OCI-LY7 (cell line): ENCODE measurements at places on chromosomes 13 and 19. TPM values are rescaled to one million over a fixed set of nuclear protein-coding genes. Genes with fewer than 3 reads are reported as not detected.

Gene SYCN
- not detected in 2 replicates for total RNA-seq

DNA sequence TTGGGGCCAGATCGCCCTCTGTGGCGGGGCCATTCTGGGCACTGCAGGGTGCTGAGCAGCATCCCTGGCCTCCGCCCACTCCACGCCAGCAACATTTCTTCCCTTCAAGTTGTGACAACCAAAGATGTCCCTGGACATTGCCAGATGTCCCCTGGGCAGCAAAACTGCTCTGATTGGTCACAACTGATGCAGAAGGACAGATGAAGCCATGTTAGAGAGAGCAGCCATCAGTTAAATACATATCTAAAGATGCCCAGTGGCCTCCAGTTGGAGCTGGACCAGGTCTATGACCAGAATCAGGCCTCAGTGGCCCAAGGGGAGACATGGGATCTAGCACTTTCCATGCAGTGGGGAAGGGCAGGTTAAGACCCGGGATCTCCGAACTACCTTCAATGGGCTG lies 125.7 kb downstream of the PTPRS start:
- no peak for DNase-seq

Gene CEACAM20
- total RNA-seq = not detected in 2 replicates

Gene KLK7
- not detected in 2 replicates for total RNA-seq

GRCh38 chr13:20997301-20998161 lies 63.9 kb downstream of the LATS2 start:
- no peak for DNase-seq

- DNase-seq = no peak
Observed at GRCh38 chr13:100668408-100668807, 6.2 kb downstream of the TMTC4 start.

- DNase-seq = no peak
Observed at GRCh38 chr19:9847087-9847671, 12.1 kb downstream of the PIN1 start.

DNA sequence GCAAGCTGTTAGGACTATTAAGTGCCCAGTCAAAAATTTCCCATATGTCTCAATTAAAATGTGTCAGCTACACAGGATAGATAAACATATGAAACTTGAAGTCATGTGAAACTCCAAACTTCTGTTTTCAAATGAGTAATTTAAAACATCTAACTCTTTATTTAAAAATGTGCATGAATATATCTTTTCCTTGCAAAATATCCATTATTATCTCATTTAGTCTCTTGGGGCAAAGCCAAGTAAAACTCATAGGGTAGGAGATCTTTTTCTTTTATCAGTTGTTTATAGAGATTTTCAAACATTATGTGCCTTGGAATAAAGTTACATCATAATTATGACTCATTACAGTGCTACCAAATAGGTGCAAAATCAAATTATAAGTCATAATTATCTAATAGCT lies 2020.1 kb upstream of the PRR20A start:
- DNase-seq = no peak

DNA sequence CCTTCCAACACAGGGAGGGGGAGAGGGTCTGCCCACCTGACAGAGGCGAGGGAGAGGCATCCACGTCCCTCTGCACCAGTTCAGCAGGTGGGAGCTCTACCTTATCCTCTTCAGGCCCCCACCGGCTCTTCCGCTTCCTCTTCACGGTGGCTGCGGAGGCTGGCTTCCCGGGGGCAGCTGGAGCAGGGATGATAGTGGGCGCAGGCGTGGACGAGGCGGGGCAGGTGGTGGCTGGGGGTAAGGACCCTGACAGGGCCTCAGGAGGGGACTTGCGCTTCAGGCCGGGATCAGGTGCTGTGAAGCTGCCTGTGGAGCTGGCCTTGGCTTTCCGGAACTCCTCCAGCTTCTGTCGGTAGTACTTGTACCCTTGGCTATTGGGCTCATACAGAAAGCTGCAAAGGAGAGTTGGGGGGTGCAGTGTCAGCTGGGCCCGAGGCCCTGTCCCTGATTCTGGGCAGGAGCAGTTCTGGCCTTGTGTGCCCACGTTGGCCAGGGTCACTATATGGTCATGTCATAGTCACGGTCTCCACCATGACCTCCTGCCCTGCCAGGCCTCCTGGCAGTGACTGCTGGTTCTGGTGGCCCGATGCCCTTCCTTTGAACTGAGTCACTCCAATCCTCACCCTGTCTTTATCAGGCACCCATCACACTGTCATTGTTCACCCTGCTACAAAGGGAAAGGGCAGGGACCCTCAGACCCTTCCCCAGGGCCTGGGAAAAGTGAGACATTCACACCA lies 23.2 kb downstream of the SUGP1 start:
- no peak for DNase-seq

GRCh38 chr13:44064357-44064756 lies 184.7 kb downstream of the LACC1 start:
- no peak for DNase-seq

- peak; percentile 14 for DNase-seq
Observed at GRCh38 chr19:15934332-15935078, at the start of gene CYP4F11. CYP4F11 (minus strand) TSS chr19:15934529; CDS start chr19:15934408, 121 bp downstream.

DNA sequence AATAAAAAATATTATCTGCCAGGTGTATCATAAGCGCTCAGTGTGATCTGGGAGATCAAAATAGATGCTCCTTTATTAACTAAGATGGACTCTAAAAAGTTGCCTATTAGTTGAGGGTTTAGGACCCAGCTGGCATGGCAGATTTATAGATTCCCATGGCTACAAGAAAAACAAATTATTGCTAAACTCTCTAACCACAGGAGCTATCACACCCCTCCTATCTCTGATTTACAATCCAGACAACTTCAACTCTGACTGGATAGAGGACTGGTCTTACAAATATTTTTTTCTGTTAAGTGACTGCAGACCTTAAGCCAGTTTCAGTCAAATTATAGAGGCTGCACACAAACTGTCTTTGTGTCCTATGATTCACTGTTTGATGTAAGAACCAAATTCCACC lies 45.4 kb upstream of the MYCBP2 start:
- DNase-seq = no peak

DNA sequence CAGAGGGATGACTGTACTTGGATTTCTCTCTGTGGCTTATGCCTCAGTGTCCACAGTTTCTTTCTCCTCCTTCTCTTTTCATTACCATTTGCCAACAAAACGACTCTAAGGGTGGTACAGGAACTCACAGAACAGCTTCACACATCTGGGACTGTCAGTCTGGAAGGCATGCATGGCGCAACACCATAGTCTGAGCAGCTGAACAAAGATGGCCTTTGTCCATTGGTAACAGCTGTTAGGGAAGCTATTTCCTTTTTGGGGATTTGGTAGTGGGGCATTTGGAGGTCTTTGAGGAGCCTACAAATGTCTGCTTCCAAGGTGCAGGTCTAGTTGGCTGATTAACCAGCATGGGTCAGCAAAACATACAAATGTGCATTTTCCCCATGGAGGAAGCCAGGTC lies 81.4 kb upstream of the PCDH8 start:
- DNase-seq = no peak

Gene CAPN12
- 2.6 and 3.7 TPM in 2 replicates for total RNA-seq

DNA sequence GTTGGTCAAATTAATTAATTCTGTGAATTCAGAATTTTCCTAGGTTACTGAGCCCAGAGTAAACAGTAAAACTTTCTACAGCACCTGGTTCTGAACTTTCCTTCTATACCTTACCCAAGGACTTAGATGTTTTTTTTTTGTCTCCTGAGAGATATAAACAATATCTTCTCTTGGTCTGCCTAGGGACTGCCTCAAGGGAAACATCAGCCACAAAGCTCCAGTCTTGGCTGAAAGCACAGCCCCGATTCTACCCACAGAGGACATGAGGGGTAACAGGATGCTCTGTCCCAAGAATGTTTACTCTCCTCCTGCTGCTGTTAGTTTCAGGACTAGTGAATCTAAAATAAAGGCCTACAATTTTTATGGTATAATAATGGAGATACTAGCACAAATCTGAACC lies 14.3 kb downstream of the CNMD start:
- no peak for DNase-seq

Gene DUXA
- total RNA-seq = not detected in 2 replicates

Gene COMMD6
- total RNA-seq = 69.6 and 81.3 TPM in 2 replicates
